ENCODE measurements at places on chromosomes 12 and 14.

- DNase-seq, result no peak
Observed at GRCh38 chr14:37027188-37027824, 145.1 kb downstream of the SLC25A21 start.

- no peak for DNase-seq
Observed at GRCh38 chr14:92886337-92886736, 36.6 kb upstream of the CHGA start.

DNA sequence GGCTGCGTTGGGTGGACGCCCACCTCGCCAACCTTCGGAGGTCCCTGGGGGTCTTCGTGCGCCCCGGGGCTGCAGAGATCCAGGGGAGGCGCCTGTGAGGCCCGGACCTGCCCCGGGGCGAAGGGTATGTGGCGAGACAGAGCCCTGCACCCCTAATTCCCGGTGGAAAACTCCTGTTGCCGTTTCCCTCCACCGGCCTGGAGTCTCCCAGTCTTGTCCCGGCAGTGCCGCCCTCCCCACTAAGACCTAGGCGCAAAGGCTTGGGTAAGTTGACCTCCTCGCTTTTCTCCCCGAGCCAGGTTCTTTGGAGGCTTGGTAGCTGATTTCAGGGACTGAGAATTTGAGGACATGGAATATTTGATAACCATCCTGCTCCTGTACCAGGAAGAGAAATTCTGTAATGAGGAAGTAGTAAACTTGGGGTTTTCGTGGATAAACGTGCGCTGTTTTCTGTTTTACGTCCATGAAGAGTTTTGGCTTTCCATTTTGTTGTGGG, 530 bp downstream of the APAF1 start:
- no peak for DNase-seq

DNA sequence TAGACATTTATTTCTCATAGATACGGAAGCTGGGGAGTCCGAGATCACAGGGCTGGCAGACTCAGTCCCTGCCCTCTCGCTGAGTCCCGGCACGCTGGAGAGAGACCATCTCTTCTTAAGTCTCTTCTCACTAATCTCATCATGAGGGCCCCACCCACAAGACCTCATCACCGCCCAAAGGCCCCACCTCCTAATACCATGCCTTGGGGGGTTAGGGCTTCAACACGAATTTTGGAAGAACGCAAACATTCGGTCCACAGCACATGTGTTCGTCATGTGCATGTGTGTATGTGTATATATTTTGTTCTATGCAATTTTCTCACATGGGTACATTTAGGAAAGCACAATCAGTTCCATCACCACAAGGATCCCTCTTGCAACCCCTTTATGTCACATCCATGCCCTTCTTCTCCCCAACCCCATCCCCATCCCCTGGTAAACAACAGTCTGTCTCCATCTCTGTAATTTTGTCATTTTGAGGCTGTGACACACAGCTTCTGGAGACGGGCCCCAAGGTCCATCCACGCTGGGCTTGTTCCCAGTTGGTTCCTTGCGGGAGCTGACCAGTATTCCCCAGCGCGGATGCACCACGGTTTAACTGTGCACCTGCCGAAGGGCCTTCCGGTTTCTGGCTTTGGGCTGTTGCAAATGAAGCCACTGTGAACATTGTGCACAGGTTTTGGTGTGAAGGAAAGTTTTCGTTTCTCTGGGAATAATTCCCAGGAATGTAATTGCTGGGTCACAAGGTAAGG, 317.5 kb upstream of the DIO3 start:
- no peak for DNase-seq

GRCh38 chr14:26602902-26603301, 5.1 kb upstream of the NOVA1 start:
- no peak for DNase-seq

DNA sequence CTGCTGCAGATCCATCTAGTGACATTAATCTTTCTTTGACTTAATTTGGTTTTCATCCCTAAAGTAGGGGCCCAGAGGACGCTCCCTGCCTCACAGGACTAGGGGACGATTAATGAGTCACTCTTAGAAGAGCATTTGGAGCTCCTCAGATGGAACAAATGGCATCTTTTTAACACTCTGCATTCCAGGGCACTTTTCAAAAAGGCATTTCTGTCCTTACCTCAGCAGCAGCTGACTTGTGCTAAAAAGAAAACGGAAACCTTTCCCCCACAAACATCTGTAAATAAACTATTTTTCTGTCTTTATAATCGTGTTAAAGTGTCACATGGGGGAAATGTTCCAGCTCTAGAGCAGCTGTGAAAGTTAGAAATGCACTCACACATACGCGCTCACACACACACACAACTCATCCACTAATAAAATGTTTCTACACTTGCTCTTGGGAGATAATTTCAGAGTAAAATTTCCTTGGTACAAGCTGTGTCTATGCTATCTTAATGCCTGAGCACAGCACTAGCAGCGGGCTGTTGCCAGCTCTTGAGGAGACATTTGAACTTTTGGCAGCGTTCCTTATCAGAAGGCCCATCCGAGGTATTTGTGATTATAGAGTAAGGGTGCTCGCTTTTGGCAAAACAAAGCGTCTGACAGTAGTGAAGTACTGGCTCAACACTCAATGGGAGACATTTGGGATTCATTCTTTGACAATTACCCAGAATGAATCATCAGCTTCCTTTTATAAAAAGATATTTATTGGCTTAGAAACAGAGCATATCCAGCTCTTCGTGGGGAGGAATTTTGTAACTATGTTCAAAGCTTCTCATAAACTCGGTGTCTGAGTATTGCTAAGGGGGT, 141.3 kb downstream of the PLXNC1 start:
- DNase-seq, result no peak

GRCh38 chr14:100290607-100291304, 15.5 kb downstream of the SLC25A29 start:
- peak; percentile 5 for DNase-seq

DNA sequence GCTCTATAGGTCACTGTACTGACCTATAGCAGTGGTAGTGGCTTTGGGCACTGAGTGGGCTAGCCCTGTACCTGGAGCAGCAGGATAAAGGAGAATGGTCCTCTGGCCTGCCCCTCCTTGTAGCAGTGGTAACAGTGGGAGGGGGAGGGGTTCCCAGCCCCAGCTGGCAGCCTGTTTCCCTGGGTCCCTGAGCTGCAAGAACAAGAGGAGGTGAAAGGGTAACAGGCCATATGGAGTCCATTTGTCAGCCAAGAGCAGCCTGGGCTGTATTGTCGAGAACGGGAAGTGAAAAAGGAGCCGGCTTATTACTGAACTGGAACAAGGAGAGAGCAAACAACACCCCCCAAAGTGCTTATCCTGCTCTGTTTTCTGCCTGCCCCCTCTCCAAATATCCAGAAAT, 73.8 kb upstream of the SRSF5 start:
- no peak for DNase-seq

GRCh38 chr14:101353422-101353821, 207.9 kb upstream of the DIO3 start:
- DNase-seq, result no peak

GRCh38 chr14:24315243-24315806, 4.0 kb downstream of the LTB4R start:
- no peak for DNase-seq

DNA sequence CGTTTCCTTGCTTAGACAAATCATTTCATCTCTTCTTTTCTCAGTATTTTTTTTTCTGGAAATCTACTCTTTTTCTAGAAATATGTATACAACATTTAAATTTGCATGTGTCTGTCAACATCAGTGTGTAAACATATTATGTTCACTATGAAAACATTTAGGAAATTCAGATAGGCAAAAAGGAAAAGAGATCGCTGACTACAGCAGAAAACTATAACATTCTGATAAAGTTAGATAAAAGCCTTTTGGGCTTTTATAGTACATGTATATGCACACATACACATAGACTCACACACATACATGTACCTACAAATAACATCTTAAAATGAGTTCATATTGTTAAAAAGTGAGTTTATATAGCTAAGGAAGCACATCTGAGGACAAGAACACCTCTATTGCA, 142.1 kb downstream of the RAD51B start:
- DNase-seq, result no peak

GRCh38 chr12:61385771-61386170, 874.4 kb upstream of the USP15 start:
- DNase-seq, result no peak

GRCh38 chr14:43540948-43541347, 966.1 kb downstream of the FSCB start:
- no peak for DNase-seq

GRCh38 chr14:26860111-26860510, 262.3 kb upstream of the NOVA1 start:
- DNase-seq, result no peak

DNA sequence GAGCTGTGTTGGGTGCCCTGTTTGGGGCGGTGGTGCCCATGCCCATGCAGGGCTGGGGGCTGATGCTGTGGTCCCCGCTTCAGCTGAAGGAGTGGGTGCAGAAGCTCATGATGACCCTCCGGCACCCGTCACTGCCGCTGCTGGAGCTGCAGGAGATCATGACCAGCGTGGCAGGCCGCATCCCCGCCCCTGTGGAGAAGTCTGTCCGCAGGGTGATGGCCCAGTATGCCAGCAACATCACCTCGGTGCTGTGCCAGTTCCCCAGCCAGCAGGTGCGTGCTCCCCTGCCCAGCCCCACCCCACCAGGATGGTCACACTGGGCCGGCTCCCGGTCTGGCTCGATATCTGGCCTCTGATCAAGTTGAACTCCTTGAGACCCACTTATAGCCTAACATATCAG, 92.7 kb downstream of the ACACB start:
- no peak for DNase-seq

DNA sequence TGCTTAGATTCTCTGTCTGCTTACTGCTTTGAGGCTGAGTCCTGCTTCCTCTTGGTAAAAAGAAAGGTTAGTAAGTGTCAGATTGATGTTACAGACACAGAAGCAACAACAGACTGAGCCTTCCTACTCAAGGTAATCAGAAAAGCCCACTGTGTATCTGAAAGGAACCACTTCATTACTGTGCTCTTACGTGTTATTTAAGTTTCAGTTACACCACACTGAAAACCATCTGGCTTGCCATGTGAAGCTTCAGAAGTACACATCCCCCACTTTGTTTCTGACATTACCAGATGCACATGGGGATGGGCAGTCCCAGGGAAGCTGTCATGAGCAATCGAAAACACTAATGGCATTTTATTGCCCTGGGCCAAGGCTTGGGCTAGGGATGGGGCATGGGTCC, 1290.1 kb downstream of the AACS start:
- DNase-seq, result no peak

- DNase-seq, result no peak
Observed at GRCh38 chr12:86712425-86712843, 456.2 kb upstream of the MGAT4C start.

- no peak for DNase-seq
Observed at GRCh38 chr12:112705037-112705632, 86.4 kb upstream of the RPH3A start.

DNA sequence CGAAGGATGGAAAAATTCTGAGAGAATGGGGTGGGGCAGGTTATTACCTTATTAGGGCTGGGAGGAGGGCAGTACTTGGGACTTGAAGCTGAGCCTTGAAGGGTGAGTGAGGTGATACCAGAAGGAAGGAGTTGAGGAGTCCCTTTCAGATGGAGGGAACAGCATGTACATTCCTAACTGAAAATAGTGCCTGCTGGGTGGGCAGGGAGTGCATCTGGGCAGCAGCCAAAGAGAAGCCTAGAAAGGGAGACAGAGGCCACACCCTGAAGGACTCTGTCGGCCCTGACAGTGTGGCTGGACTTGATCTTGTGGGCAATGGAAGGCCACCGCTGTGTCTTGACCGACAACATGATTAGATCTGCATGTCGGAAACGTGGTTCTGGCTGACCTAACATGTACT, 147.6 kb downstream of the NDUFA12 start:
- DNase-seq, result no peak

GRCh38 chr14:96039633-96040311, 610 bp downstream of the C14orf132 start:
- DNase-seq, result peak; percentile 36

GRCh38 chr14:25904446-25904845, 693.4 kb downstream of the NOVA1 start:
- no peak for DNase-seq

DNA sequence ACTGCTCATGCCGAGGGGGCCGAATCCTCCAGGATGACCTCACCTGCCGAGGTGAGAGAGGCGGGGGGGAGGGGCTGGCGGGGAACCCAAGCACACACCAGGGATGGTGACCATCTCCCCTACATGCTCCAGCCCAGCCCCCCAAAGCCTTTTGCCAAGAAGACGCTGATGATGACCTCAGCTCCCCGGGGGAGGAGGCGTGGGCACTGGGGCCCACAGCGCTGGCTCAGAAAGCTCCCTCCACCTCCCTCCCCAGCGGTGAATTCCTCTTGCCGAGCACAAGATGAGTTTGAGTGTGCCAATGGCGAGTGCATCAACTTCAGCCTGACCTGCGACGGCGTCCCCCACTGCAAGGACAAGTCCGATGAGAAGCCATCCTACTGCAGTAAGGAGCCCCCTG, 23.7 kb upstream of the NXPH4 start:
- DNase-seq, result no peak

- no peak for DNase-seq
Observed at GRCh38 chr12:51863933-51864832, 15.7 kb upstream of the FIGNL2 start.

DNA sequence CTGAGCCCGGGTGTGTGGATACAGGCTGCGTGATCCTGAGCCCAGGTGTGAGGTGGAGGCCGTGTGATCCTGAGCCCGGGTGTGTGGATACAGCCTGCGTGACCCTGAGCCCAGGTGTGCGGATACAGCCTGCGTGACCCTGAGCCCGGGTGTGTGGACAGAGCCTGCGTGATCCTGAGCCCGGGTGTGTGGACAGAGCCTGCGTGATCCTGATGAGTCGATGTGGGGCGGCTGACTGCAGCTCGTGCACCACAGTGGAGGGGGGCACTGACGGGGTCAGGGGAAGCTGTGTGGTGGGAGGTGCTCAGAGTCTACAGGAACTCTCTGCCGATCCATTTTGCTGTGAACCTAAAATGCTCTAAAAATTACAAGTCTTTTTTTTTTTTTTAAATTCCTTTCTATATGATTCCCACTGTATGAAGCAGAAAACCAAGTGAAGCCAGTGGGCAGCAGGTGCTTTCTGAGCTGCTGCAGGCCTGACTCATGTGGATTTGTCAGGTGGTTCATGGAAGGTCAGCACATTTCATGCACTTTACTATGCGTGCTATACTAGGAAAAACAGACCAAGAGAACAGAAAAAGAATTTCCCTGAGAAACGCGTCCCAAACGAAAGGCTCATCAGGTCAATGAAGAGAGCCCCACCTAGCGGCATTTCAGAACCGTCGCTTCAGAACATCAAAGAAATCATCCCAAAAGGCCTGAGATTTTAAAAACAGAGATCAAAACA, 19.3 kb downstream of the BRF1 start:
- DNase-seq, result no peak

- DNase-seq, result no peak
Observed at GRCh38 chr14:25800841-25801240, 750.9 kb upstream of the STXBP6 start.

- no peak for DNase-seq
Observed at GRCh38 chr12:13152281-13152680, 44.2 kb upstream of the EMP1 start.

Measured in activated T-cell treated with anti-CD3 and anti-CD28 coated beads, Interleukin-2, amount 50 U/mL, for 1 hour (primary cell).